ENCODE measurements at places on chromosomes 16 and 17. TPM values are rescaled to one million over a fixed set of nuclear protein-coding genes. Genes with fewer than 3 reads are reported as not detected.

Gene HOXB8
- not detected for polyA plus RNA-seq

Gene RNF157
- polyA plus RNA-seq = 5.2 TPM

Gene PRSS22
- not detected for polyA plus RNA-seq

Gene ZG16
- not detected for polyA plus RNA-seq

Gene NXN
- polyA plus RNA-seq = 23.9 TPM

Gene TBC1D3I
- 0.05 TPM for polyA plus RNA-seq

Gene CASKIN1
- 1.7 TPM for polyA plus RNA-seq

Gene GLOD4
- 40.0 TPM for polyA plus RNA-seq

Gene CDH5
- polyA plus RNA-seq = not detected

DNA sequence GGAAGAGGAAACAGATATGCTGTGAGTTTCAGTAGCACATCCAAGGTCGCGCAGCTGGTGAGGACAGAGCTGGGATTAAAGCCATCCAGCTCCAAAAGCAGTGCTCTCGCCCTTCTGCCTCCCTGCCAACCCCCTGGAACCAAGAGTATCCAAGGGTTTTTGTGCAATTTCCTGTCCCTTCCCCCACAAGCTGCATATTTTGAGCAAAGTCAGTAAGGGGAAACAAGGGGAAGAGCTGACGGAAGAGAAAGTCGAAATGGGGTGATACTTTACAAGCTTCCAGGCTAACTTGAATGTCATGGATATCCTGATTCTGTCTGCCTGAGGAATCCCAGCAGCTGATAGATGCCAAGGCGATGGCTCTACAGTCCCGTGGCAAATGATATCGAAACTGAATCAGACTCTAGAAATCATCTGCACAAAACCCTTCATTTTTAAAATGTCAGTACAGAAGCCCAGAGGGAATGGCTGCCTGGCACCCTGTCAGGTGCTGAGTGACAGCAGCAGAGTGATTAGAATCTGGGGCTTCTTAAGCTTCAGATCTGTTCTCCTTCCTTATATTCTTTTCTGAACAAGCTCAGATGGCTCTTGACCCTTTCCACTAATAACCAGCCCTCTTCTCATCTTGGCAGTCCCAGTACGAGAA is 42.9 kb upstream of the TEKT3 start:
- DNase-seq = no peak

DNA sequence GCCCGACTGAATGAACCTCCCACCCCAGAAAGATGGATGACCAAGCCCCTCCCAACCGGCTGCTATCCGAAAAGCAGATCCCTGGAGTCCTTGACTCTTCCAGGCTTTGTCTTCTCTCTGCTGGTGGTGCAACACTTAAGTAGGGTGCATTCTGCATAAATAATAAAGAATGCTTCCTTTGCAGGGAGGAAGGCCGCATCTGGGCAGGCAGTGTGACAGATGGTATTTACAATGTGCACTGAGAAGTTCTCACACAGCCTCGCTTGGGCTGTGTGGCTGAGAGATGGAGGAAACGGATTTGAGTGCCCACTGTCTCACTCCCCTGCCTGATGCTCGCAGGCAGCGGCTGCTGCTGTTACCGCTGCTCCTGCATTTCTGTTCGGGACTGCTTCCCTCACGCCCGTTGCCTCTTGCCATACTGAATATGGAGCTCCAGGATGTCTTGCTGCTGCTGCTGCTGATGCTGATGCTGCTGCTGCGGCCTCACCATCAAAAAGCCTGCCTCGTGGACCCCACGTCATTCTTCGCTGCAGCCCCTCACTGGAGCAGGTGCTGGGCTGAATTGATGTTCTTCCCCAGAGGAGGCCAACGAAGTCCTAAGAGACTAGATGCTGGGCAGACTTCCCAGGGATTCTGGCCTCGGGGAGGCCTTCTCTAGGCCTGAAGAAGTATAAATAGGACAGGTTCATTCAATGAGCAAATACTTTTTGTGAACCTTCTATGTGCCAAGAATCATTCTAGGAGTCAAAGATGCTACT is 7.1 kb upstream of the RHBDL3 start:
- no peak for DNase-seq

GRCh38 chr17:28258347-28258887 is 60.6 kb upstream of the TMEM97 start:
- DNase-seq = no peak

DNA sequence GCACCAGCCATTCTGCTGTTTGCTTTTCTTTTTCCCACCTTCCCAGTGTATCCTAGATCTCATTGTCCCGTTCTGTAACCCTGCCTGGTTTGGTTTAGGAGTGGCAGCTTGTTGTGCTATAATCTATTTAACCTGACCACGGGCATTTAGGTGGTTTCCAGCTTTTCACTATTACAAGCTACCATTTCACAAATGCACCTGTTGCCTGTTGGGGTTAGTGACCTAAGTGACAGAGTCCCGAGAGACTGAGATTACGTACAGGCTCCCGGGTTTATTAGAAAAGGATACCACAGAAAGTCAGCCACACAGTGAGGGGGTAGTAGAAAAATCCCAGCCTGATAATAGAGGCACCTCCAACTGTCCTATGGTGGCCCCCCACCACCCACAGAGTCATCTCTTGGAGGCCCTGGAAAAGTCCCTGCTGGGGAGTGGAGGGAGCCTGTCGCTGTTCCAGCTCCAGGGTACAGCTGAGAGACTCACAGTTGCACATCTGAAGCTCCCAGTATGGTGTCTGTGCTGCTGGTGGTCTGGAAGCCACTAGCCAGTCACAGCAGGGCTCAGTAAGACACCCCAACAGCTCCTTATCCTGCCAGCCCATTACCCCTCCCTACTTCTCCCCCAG is 21.2 kb downstream of the CLEC16A start:
- no peak for DNase-seq

DNA sequence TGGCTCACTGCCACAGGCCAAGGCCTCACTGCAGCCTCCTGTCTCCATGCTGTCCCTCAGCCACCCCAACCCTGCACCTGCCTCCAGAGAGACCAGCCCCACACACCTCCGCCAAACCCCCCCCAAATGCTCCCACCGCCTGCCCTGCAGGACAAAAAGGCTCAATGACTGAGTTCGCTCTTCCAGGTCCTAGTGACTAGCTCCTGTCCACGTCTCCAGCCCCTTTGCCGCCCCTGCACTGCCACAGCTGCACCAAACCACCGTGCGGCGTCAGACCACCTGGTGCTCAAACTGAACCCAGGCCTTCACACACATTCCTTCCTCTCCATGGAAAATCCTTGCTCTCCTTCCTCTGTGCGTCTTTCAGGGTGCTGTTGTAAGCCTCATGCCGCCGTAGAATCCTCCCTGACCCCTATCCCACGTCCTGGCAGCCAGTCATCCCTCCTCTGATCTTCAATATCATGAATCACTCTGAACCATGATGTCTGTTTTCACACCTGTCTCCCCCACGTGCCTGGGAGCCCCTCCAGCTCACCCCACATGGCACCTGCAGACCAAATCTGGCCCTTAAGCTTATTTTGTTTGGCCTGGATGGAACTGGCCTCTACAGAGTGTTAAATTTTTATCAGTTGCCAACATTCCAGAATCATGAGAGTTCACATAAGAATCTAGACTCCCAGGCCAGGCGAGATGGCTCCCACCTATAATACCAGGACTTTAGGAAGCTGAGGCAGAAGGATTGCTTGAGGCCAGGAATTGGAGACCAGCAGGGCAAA is 4.3 kb upstream of the GSG1L start:
- no peak for DNase-seq

GRCh38 chr17:17053446-17054379 is 11.5 kb downstream of the MPRIP start:
- no peak for DNase-seq

DNA sequence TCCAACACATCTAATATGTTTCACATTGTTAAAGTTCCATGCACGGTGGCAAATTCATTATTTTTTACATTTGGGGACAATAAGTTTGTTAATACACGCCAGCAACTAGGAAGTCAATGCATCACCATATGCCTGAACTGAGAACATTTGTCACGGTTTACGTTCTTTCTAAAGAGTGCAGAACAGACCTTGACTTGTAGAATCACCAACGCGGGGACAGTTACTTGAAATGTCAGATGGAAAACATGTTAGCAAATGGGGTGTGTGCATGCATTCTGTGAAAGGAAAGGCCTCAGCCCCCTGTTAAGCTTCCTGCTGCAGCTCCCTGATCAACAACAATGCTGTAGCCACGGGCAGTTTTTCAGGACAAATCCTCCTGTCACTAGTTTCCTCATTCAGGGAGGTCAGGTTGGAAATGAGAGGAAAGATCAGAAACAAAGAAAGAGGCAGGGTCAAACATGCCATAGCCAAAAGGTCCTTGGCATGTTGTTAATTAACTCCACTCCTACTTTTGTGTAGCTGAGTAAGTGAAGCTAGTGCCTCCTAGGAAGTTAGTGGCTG is 18.4 kb downstream of the SMIM36 start:
- DNase-seq = no peak

DNA sequence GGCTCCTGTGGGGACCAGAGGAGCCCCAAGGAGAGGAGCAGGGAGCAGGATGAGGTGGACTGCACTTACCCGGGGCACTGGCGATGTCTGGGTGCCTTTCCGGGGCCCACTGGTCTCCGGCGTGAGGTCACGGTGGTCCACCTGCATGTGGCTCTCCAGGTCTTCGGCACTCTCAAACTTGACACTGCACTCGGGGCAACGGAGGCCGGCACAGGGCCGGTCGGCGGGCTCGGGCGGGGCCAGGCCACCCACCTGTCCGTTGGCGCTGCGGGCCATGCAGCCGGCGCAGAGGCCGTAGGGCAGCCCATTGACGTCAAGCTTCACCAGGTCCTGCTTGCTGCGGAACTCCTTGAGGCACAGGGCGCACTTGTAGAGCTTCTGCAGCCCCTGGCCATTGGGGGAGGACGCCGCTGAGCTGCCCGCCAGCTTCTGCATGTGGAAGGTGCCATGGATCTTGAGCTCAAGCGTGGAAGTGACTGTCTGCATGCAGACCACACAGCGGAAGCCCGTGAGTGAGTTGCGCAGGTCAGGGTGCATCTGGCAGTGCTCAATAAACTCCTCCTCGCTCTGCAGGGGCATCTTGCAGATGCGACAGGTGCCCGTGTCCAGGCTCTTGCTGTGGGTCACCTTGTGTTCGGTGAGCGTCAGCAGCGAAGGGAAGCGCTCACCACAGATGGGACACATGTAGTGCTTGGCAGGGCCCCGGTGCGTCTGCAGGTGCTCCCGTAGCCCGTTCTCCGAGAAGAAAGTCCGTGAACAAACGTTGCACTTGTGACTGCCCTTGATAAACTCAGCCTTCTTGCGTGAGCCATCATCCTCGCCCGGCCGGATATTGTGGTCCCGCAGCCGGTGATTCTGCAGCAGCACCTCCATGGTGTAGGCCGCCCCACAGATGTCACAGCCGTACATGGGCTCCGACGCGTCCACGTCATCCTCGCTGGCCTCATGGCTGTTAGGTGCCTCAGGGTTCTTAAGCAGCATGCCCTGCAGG is 220.0 kb downstream of the ZNF423 start:
- no peak for DNase-seq

DNA sequence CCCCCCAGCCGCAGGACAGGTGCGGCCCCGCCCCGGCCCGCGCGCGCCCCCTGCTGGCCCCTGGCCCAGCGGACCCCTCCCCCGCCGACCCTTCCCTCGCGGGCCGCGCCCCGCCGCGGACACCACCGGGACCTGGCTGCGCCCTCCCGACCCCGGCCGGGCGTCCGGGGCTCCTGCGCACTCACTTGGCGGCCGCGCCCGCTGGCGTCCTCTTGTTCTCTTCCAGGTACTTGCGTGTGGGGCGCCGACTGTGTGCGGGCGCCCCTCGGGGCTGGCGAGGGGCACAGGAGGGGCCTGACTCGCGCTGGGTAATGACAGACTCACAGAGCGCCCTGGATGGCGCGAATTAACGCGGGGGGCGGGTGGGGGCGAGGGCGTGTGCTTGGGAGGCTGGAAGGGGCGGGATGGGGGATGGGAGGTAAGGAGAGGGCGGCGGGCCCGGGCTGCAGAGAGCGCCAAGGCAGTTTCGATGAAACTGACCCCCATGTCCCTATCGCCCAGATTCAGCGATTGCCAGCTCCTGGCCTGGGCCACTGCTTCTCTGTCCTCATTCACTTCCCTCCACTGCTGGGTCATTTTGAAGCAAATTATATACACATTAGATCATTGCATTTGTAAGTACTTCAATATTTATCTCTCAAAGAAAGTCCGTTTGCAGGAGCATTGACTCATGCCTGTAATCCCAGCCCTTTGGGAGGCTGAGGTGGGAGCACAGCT is 445 bp upstream of the DBNDD1 start:
- peak; percentile 94 for DNase-seq

GRCh38 chr16:57265850-57266530 is 18.5 kb downstream of the PLLP start:
- peak; percentile 91 for DNase-seq

All from SK-N-SH (cell line).